ENCODE measurements at places on chromosomes 3 and 15.

GRCh38 chr3:169999433-169999832 lies 32.8 kb downstream of the SEC62 start:
- DNase-seq: no peak

GRCh38 chr15:93865586-93865985 lies 365.8 kb upstream of the MCTP2 start:
- no peak for DNase-seq

- no peak for DNase-seq
Measured at GRCh38 chr3:4943549-4943948, 35.7 kb upstream of the BHLHE40 start.

GRCh38 chr3:189914799-189915198 lies 205.9 kb downstream of the P3H2 start:
- no peak for DNase-seq

DNA sequence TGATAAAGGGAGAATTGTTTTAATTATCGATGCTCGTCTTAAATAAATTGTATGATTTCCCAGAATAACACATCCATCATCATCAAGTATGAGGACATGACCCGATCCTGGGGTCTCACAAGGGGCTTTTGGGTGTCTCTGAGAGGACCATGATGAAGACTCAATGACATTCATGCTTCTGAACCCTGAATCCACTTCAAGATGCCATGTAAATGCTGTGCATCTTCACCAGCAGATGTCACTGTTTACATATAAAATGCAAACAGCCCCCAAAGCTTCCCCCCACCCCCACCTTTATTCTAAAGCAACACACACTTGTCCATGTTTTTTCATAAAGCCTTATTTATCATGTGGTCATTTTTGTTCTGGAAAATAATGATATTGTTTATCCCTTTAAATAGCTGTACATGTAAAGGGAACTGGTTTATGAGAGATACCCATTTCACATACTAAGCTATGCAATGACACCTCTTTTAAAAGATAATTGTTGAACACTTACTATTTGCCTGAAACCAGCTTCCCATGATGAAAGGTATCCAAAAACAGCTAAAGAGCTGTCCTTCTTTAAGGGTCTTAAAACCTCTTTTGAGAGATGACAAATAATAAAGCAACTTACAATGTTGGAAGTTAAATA lies 69.7 kb upstream of the UBE3A start:
- no peak for DNase-seq

- no peak for DNase-seq
Measured at GRCh38 chr3:13644341-13645117, 95.6 kb downstream of the FBLN2 start.

DNA sequence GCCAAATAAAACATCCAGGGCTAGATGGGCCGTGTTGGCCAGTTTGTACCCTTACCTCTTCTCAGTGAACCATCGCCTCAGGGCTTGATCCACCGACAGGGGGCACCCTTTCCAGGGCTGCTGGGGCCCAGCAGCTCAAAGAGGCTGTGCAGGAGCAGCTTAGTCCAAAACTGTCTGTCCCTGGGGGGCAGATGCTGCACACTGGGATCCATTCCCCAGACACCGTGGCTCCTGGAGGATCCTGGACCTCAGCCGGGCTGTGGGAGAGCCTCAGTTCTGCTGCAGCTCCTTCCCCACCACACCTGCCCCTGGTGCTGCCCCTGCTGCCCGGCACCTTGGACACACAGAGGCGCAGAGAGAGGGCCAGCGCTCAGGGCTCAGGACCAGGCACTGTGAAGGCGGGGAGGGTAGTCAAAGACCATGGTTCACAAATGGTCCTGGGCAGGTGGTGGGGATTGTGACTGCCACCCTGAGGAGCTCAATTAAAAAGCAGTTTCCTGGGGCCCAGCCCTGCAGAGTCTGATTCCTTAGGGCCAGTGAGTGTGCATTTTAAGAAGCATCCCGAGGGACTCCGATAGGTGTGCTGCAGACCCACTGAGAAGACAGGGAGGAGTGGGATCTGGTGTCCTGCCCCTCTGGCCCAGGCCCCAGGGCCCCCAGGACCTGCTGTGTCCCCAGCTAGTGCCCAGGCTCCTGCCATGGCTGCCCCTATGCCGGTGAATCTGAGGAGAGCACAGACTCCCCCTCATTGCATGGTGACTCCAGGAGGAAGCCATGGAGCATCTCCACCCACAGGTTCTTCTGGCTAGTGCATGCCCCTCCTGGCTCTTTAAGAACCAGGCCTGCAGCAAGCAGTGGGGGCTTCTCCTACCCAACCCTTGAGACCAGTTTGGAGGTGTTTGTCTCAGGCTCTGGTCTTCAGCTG lies 86.5 kb upstream of the PRR20G start:
- no peak for DNase-seq

- no peak for DNase-seq
Measured at GRCh38 chr3:181418233-181418632, 293.5 kb upstream of the SOX2 start.

DNA sequence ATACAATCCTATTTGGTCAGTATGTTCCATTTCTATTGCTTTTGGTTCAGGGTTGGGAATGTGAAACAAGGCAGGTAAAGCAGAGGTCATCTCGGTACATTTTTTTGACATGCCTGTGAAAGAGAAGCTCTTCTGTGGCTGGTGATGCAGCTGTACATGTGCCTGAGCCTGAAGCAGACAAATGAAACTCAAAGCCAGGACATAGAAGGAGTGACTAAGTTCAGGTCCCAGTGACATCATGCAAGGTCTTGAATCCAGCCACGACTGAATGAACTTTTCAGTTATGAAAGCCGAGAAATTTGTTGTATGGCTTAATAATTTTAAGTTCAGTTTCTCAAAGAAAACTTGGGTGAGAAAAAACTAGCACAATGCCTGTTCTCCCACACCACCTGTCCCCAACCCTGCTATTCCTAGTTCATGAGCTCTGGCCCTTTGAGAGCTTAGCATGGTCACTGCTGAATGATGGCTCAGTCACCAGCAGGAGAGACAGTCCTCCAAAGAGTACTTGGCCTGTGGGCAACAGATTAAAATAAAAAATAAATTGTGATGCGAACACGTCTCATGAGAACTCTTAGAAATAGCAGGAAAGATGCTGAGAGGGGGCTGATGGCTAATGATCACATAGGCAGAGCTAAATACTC lies 600.2 kb upstream of the GRM7 start:
- no peak for DNase-seq
